ENCODE measurements at places on chromosomes 12 and 14.

DNA sequence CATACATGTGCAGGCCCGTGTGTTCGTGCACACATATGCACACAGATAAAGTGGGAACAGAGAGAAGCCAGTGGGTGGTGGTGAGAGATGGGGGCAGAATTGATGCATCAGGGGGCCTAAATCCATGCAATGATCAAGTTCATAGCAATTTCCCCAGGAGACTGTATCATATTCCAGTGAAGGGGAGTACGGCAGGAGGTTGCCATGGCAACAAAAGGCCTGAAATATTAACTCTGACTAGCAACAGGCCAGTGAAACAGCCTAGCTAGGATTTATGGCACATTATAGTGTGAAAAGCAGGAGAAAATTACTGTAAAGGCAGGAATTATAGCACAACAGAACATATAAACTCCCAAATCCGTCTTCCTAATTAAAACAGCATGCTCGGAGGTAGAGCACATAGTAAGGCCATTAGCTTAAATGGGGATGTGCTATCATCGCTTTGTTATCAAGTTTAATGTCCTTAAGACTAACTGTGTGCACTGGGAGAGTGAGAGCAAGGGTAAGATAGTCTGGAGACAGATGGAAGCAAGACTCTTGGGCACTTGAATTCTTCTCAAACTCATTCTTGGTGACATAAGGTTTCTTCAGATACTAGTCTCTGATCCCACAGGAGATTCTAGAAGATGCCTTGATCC is 806.3 kb downstream of the DIO2 start:
- no peak for DNase-seq

GRCh38 chr14:59829469-59830337 is 40.9 kb downstream of the RTN1 start:
- no peak for DNase-seq

GRCh38 chr14:81256289-81256960 is 35.7 kb upstream of the GTF2A1 start:
- no peak for DNase-seq

- DNase-seq = no peak
Measured at GRCh38 chr14:76830556-76830955, 4.3 kb downstream of the LRRC74A start.

DNA sequence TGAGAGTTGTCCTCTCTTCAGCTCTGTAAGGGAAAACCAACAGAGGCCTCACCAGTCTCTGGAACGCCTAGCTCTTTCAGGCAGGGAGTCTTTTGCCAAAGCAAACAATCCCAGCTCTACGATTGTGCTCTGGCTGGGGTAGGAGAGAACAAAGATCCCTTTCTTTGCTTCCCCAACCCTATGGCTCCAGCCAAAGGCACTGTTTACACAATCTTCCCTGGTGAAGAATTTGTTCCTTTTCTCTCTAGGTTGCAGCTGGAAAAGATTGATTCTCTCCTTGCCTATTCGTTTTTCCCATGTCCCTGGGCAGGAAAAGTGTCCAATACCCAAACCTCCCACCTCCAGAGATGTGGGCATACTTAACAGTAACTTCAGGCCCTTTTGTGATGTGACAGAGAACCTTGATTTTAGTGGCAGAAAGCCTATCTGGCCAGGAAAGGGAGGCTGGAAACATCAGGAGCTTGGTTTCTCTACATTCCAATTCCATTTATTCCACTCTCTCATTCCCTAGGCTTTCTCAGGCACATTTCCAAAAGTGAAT is 16.8 kb downstream of the ATP5MC2 start:
- no peak for DNase-seq

DNA sequence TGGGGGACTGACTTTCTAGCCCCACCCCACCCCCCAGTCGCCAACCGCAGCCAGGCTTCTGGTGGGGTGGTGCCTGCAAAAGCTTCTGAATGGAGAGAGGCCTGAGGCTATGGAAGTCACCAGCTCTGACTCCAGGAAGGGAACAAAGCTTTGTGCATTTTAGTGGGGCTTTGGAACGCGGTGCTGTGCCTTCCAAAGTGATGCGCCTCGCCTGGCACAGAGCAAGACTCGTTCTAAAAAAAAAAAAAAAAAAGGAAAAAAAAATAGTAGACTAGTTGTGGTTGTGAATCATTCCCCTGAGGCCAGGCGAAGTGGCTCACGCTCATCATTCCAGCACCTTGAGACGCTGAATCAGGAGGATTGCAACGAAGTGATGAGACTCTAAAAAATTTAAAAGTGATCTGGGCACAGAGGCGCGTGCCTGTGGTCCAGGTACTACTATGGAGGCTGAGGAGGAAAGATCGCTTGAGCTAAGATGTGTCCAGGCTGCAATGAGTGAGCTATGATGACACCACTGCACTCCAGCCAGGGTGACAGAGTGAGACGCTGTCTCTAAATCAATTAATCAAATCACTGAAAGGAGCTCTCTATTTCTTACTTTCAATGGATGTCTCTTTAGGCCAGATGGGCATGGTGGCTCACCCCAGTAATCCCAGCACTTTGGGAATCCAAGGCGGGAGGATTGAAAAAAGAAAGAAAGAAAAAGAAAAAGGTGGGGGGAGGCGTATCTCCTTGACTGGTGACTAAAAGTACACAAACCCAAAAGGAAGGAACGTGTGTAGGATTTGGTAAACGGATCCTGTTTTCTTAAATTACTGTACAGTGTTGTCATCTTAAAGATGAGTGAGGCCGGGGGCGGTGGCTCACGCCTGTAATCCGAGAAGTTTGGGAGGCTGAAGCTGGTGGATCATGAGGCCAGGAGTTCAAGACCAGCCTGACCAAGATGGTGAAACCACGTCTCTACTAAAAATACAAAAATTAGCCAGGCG is 259.6 kb upstream of the ALG10B start:
- DNase-seq = no peak

- no peak for DNase-seq
Measured at GRCh38 chr14:75373133-75373532, 54.7 kb upstream of the JDP2 start.

- DNase-seq = no peak
Measured at GRCh38 chr12:109291521-109292341, 17.4 kb downstream of the FOXN4 start.

DNA sequence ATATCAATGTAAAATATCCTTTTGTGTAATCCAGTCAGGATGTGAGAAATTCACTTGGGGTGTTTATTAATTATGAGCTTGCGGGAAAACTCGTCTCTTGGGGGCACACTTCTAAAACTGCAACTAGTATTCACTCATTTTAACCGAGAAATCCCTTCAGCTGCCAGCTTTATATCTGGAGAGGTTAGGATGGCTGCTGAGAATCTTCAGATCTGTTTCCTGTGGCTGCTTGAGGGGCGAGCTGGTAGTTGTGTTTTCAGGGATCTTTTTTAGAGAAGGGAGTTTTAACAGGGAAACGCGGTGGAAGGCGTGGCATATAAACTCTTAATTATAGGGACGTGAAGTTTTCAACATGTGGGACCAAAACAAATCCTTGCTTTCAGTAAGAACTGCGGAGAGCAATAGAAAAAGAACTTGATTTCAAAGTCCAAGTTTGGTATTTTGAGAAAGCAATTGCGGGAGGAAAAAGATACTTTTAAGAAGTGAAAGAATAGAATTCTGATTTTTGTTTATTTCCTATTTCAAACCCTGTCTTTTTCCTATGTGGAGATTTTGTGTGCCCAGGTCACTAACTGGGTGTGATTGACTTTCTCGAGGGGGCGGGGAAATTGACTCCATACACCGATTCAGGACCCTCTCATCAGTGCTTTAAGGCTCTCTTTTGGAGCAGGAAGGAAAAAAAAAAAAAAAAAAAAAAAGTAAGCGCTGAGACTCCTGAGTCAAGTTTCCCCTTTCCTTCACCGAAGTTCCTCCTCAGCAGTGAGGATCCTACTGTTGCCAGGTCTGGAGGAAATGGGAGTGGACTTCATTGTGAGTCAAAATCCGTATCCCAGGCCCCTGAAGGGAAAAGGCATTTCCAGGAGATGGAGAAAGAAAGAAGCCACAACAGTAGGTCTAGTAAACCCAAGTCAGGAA is 1.1 kb downstream of the PPFIBP1 start:
- DNase-seq = no peak

- DNase-seq = no peak
Measured at GRCh38 chr12:26338586-26339572, 143.5 kb downstream of the SSPN start.

GRCh38 chr12:72201457-72201856 is 70.7 kb upstream of the TRHDE start:
- no peak for DNase-seq

DNA sequence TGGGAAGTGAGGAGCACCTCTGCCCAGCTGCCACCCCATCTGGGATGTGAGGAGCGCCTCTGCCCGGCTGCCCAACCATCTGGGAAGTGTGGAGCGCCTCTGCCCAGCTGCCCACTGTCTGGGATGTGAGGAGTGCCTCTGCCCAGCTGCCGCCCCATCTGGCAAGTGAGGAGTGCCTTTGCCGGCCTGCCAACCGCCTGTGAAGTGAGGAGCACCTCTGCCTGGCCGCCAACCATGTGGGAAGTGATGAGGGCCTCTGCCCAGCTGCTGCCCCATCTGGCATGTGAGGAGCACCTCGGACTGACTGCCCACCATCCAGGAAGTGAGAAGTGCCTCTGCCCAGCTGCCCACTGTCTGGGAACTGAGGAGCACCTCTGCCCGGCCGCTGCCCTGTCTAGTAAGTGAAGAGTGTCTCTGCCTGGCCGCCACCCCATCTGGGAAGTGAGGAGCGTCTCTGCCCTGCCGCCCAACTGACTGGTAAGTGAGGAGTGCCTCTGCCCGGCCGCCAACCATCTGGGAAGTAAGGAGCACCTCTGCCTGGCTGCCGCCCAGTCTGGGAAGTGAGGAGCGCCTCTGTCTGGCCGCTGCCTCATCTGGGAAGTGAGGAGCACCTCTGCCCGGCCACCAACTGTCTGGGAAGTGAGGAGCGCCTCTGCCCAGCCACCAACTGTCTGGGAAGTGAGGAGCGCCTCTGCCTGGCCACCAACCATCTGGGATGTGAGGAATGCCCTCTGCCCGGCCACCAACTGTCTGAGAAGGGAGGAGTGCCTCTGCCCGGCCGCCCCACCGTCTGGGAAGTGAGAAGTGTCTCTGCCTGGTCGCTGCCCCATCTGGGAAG is 22.6 kb downstream of the FAR2 start:
- no peak for DNase-seq
